ENCODE measurements at places on chromosomes 11 and 22.

- DNase-seq: peak; percentile 28
Observed at GRCh38 chr11:17528181-17528691, 16.0 kb downstream of the USH1C start.

- DNase-seq: no peak
Observed at GRCh38 chr11:1194231-1194976, 28.5 kb upstream of the MUC5B start.

GRCh38 chr22:29457730-29458129 is 19.3 kb downstream of the RFPL1 start:
- DNase-seq: peak; percentile 37

DNA sequence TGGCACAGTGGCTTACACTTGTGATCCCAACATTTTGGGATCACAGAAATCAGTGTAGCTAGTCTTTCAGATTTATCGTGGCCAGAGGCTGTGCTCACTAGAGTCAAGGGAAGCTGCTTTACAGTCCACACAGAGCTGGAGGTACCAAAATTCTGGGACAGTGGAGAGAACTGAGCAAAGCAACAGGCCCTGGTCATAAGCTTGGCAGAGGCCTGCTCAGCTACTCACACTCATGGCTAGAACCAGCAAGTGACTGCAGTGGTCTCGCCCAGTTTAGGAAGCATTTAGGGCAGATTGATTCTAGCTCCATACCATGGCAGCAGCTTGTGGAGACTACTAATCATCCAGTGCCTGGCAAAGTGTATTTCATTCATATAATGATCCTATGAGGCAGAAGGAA is 8.8 kb downstream of the TMEM216 start:
- DNase-seq: no peak

DNA sequence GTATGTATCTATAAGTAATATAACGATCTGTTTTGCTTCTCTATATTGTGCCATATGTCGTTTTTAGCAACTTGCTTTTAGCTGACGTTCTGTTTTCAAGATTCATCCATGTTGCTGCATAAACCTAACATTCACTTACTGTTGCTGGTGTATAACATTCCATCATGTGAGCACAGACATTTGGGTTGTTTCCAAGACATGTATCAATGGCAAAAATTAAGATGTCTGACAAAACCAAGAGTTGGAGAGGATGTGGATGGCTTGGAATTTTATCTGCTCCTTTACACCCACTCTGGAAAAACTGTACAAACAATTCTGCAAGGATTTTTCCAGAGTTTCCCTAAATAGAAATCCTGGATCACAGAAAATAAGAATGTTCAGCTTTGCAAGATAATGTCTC is 40.9 kb downstream of the DGCR2 start:
- DNase-seq: no peak

GRCh38 chr11:36363361-36364268 is 67.5 kb downstream of the PRR5L start:
- no peak for DNase-seq

DNA sequence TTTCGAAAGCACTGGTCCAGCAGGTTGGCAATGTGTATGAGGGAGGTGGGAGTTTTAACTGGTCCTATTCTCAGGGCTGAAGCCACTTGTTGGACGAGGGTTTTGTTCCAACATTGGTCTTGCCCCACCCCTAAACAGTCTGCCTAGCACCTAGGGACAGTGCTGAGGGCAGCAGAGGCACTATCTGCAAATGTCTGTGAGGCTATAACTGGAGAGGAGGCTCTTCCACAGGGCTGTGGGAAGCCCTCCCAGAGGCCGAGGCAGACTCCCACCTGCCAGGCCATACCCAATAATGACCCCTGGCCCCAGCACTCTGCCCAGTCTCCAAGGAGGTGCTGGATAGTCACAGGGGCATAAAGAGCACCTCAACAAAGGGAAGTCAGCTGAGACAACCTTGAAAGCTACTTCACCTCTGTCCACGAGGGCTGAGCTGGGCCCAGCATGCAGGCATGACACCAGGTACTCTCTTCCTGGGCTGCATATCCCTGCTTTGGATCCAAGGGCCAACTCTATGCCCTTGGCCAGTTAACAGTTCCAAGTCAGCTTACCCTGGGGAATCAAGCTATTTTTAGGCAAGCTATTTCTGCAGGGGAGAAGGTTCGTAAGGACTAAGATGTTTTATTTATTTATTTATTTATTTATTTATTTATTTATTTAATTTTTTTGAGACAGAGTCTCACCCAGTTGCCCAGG is 40.2 kb upstream of the SLC25A1 start:
- DNase-seq: no peak

GRCh38 chr11:11382858-11383532 is 29.9 kb upstream of the CSNK2A3 start:
- no peak for DNase-seq

DNA sequence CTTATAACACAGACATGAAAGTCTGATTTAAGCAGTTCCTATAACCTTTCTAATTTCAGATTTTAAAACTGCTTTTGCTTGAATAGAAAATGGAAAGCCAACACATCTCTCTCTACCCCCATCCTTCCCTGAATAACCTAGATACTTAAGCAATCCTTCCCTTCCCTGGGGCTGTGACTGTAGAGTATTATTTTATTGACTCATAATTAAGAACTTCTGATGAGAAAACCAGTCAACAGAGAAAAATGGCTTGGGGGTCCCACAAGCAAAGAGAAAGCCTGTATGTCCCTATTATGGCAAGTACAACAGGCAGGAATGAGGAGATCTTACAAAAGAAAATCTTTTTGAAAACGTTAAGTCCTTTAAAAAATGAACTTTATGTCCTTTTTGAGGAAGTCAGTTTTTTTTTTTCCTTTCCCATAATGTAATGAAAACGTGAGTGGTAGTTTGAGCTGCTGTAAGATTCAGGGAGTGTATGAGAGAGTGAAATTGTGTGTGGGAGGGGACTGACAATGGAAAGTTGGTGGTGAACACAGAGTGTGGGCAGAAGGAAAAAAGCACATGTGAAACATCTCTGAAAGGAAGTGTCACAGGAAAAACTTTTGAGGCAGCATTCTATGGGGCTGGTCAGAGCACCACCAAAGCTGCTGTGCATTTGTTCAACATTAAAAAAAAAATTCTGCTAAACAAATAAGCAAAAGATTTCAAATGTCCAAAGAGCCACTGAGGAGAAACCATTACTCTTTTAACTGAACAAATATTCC is 154.6 kb downstream of the MAML2 start:
- peak; percentile 76 for DNase-seq

- DNase-seq: peak; percentile 52
Observed at GRCh38 chr11:106001304-106002012, 20.6 kb downstream of the MSANTD4 start.

- DNase-seq: peak; percentile 66
Observed at GRCh38 chr11:103338621-103339484, 229.6 kb downstream of the DYNC2H1 start.

- DNase-seq: no peak
Observed at GRCh38 chr11:128146926-128147605, 440.3 kb downstream of the ETS1 start.

GRCh38 chr11:35267504-35267903 is 128.5 kb downstream of the CD44 start:
- DNase-seq: peak; percentile 91

DNA sequence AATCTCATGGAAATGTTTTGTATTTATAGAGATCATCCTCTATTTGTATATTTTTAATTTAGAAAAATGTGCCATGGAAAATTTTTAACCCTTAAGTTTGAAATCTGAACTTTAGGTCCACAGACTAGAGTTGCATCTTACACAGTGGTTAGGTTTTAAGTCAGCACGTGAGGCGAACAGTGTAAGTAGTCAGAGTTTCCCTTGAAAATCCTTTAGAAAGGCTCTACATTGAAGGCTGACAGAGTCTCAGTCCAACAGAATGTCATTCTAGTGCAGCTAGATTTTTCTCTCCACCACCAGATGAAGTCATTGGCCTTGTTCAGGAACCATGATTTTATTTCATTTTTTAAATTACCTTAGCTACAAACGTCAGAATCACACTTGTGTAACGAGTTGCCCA is 18.7 kb downstream of the HMGXB4 start:
- DNase-seq: no peak

GRCh38 chr11:67365736-67366444 is 7.5 kb downstream of the CLCF1 start:
- DNase-seq: no peak

DNA sequence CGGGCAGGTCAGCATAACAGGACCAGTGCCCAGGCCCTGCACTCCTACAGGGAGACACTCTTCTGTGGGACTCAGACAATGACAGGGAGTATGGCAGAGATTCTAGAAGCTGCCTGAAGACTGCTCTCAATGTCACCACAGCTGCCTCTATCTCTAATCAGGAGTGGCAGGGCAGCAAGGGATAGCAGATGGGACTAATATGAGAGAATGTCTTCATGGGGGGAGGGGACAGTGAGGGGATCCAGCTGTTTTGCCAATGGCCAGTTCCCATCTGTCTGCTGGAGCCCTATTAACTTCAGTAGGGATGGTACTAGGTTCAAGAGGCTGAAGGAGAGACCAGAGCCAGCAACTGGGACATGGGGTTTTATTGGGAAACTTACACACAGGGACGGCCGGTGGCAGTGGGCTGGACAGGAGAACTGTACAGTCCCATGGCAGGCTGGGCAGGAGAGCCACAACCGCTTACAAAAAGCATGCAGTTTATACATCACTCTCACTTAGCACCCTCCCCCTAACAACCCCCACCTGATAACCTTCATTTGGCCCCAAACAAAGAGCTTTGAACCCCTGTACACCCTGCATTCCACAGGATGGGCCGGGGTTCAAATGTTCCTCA is 2.5 kb upstream of the CD82 start:
- no peak for DNase-seq

- no peak for DNase-seq
Observed at GRCh38 chr11:2694495-2694894, 5.3 kb downstream of the KCNQ1OT1 start.

GRCh38 chr11:12841946-12842630 is 167.0 kb upstream of the RASSF10 start:
- peak; percentile 84 for DNase-seq

DNA sequence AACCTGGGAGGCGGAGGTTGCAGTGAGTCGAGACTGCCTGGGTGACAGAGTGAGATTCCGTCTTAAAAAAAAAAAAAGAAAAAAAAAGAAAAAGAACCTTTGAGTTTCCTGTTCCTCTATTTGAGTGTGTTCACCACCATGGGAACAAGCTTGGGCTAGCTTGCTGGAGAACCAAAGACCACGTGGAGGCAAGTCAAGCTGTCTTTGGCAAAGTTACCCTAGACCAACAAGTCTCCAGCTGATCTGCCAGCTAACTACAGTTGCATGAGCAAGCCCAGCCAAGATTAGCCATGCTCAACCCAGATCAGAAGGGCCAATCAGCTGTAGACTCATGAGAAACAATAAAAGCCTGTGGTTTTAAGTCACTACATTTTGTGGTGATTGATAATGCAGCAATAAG is 29.7 kb downstream of the SLN start:
- DNase-seq: no peak

DNA sequence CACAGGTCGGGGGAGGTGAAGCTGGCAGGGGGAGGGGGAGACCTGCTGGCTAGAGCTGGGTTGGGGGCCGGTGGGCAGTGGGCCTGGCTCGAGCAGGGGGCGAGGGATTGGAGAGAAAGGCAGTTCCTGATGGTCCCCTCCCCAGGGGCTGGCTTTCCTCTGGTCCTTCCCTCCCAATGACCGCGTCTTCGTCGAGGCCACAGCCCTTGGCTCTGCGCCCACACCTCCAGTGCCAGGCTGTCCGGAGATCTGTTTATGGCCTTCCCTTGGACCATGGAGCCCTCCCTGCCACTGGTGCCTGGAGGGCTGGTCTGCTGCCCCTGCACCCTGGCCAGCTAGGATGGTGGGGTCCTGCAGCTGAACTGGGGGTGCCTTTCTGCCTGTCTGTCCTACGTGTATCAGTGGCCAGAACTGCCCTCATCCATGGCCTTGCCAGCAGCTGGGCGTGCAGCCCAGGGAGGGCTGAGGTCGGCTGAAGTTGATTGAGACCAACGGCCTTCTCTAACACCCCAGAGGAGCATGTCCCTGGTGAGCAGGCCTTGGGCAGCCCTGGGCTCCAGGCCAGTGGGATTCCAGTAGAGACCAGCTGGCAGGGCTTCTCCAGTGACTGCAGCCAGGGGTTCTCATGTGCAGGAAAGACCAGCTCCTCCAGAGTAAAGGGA is 12.3 kb downstream of the TANGO2 start:
- DNase-seq: no peak

- no peak for DNase-seq
Observed at GRCh38 chr11:117670924-117671323, 126.1 kb downstream of the DSCAML1 start.

GRCh38 chr11:102603091-102603490 is 22.0 kb downstream of the MMP20 start:
- peak; percentile 73 for DNase-seq

- peak; percentile 36 for DNase-seq
Observed at GRCh38 chr11:131924001-131924400, 553.6 kb downstream of the NTM start.

DNA sequence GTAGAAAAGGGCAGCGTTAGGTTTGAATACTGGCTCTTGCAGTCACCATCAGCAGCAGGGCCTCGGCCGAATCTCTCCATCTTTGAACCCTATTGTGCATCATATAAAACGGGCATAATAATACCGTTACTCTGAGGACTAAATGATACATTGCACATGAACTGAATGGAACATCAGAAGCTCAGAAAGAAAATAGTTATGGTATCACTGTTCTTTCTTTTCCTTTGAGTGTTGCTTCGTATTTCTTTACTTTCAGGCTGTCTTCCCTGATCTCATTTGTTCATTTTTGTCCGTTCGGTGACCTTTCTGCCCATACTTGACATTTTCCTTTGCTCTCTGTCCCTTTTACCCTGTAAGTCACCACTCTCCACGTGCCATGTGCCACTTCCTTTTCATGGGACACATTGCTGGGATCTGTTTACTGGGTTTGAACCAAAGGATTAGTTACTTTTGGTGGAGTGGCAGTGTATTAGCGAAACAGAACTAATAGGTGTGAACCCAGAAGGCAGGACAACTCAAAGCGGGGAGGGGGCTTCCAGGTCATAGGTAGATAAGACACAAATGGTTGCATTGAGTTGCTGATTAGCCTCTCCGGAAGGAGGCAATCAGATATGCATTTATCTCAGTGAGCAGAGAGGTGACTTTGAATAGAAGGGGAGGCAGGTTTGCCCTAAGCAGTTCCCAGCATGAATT is 717 bp upstream of the ZNF202 start:
- peak; percentile 2 for DNase-seq

- DNase-seq: peak; percentile 51
Observed at GRCh38 chr11:18091731-18092130, 14.2 kb downstream of the SAAL1 start.

GRCh38 chr22:49243965-49244364 is 583.7 kb downstream of the BRD1 start:
- no peak for DNase-seq

GRCh38 chr22:38652859-38653258 is 3.3 kb downstream of the FAM227A start:
- DNase-seq: no peak
